NCI-H1105 treated with DMSO at 0.1 percent for 48 hours (cell line): ENCODE measurements at places on chromosomes 2 and 18.

DNA sequence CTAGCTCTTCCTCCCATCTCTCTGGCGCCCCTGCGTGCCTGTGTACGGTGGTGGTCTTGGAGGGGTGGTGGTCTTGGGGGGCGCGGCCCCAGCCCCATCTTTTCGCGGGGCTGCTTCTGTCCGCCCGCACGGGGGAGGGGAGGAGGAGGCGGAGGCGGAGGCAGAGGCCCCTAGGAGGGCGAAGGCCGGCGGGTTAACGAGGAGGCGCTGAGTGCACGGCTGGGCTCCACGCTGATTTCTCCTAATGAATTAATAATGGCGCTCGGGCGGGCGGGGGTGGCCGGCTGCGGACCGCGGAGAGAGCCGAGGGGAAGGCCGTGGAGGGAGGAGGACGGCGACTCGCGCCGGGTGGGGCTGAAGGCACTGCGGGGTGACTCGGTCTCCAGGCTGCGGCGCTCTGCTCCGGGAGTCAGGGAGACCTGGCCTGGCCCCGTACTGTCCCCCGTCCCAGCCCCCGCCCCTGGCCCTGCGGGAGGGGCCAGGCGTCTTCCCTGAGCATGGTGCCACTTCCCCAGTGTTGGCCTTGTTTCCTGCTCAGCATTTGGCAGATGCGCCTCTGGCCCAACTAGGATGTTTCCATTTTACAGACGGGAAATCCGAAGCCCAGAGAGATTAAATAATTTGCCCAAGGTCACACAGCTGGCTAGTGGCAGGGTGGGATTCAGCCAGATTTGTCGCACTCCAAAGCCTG lies 6.0 kb downstream of the GAREM2 start:
- peak; percentile 22 for DNase-seq

DNA sequence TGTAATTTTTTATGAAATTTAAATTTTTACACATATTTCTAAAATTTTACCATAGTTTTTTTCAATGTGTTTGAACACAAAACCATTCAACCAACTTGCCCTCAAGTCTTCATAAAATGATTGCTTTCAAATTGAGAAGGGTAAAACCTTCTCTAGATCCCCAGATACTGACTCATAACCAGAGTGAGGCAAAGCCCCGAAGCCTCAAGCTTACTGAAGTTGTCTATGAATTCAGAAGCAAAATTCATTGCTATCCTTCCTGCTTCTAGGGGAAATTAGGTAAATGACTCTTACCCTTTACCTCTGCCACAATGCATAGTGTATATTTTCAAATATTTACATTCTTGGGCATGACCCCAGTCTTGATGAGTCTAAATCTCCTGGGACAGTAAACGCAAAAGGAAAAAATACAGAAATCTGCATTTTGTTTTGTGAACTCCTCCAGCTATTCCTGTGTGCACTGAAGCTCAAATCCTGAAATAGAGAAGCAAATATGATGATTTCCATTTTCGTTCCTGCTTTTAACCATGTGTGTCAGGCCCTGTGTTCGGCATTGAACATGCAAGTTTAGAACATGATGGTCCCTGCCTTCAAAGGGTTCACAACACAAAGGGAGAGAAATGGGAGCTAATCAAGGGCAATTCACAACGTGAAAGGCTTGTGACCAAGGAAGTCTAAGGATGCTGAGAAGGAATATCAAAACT lies 246.3 kb downstream of the SUCLG1 start:
- DNase-seq = no peak

- DNase-seq = no peak
Observed at GRCh38 chr2:198456418-198456817, 652.0 kb downstream of the PLCL1 start.

DNA sequence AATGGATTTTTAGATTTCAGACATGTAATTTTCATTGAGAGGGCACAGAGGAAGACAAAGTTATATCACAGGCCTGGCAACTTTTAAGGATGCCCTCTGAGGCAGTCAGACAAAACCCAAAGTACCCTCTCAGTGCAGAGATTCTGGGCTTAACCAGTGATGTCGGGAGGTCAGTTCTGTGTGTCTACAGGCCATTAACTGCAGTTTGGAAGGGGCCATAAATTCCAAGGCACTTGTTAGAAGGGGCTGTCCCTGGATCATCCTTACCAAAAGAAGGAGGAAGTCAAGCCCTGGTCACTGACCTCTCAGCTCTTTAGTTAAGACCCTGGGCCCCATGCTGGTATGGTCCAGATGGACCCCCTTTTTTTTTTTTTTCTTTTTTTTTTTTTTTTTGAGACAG lies 60.7 kb downstream of the LRRFIP1 start:
- DNase-seq = no peak

DNA sequence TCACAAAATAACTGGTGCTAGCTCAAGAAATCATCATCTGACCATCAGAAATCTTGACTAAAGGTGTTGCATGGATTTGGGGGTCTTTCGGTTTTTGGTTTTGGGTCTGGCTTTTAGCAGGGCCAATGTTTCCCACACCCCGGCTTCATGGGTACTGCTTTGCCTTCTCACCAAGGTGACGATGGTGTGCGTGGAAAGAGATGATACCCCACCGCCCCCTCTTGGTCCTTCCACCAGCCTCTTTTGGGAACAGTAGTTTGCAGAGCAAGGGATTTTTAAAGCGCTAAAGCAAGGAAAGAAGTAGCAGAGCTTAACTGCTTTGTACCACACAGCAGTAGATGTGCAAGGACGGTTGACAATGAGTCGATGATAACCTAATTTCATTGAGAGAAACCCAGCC lies 42.3 kb downstream of the BOLA3 start:
- DNase-seq = no peak

GRCh38 chr2:29610569-29610968 lies 310.8 kb downstream of the ALK start:
- DNase-seq = no peak

- DNase-seq = no peak
Observed at GRCh38 chr2:26757873-26758789, 6.0 kb upstream of the SLC35F6 start.

- DNase-seq = no peak
Observed at GRCh38 chr2:188787658-188788240, 186.4 kb upstream of the COL3A1 start.

- DNase-seq = no peak
Observed at GRCh38 chr2:176959614-176960013, 253.0 kb upstream of the HNRNPA3 start.

DNA sequence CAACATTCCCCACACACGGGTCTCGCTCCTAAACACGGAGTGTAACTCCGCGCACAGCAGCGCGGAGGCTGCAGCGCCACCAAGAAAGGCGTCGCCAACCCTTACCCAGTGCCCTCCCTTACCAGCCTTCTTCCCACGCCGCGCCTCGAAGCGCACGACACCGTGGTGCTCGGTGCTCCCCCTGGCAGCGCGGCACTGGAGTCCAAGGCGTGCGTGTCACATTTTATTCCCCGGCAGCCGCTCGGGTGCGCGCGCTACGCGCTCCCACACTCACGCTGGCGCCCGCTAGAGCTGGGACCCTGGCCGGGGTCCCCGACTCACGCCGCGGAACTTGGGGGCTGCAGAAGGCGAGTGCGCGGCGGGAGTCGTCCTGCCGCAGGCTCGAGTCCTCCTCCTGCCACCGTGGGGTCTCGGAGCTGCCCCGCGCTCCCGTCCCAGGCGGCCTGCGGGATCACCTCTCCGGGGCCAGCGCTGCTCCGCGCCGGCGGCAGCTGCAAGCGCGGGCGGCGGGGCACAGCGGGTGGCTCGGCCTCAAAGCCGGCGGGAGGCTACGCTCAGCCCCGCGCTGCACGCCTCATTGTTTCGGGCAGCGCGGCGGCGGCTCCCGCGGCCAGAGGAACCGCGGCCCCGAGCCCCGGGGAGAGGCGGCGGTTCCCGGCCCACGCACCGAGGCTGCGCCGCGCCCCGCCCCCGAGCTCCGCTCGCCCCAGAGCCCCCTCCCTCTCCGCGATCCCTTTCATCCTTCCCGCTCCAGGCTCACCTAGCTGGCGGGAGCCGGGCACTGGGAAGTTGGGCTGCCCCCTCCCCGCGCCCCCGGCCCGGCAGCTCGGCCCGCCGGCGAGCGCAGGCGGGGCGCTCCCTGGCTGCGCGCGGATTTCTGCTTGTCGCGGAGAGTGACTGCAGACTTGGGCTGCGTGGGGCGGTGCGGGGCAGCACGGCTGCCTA lies at the start of gene ST6GAL2:
TSS of gene ST6GAL2 (minus strand) at position 197 of the 945 bp plus-strand sequence. CDS start 42,190 bp downstream, outside the sequence.
- DNase-seq = peak; percentile 43

GRCh38 chr2:239296020-239296932 lies 104.5 kb downstream of the HDAC4 start:
- DNase-seq = no peak

DNA sequence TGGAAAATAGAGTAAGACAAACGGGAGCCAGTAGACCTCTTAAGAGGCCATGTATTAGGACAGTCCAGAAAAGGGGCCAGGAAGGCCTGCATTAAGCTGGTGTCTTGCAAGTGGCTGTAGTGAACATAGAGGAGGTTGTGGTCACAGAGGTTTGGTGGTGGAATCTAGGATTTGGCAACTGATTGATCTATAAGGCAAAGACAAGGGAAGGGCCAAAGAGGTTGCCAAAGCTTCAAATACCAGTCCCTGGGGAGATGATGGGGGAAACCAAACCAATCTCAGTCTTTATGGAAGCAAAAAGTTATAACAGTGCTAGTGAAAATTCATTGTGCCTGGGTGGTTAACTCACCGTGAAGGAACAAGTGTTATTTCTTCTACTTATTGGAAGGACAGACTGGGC lies 28.7 kb upstream of the RTN4 start:
- DNase-seq = no peak

- no peak for DNase-seq
Observed at GRCh38 chr2:224217233-224217961, 178.3 kb upstream of the SERPINE2 start.

DNA sequence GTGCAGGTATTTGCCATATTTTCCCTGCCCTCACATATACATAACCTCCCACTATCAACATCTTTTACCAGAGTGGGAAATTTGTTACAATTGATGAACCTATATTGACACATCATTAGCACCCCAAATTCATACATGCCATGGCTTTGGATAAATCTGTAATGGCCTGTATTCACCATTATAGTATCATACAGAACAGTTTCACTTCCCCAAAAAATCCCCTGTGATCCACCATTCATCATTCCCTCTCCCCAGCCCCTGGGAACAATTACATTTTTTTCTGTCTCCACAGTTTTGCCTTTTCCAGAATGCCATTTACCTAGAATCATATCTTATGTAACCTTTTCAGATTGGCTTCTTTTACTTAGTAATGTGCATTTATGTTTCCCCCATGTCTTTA lies 494.5 kb downstream of the RNF144A start:
- DNase-seq = no peak
